Activated CD4-positive, alpha-beta T cell treated with anti-CD3 and anti-CD28 coated beads for 48 hours (primary cell): ENCODE measurements at places on chromosomes 13 and 19.
A peak's percentile ranks its signal among the peaks of the same experiment; 100 is the strongest.

- DNase-seq: no peak
Observed at GRCh38 chr19:51345076-51345620, 3.2 kb upstream of the VSIG10L start.

- DNase-seq: no peak
Observed at GRCh38 chr19:2227415-2228156, 8.5 kb downstream of the PLEKHJ1 start.

GRCh38 chr19:14181906-14182305, 24.1 kb downstream of the ADGRL1 start:
- DNase-seq: no peak

- DNase-seq: no peak
Observed at GRCh38 chr13:27622102-27622820, 569 bp downstream of the POLR1D start.

DNA sequence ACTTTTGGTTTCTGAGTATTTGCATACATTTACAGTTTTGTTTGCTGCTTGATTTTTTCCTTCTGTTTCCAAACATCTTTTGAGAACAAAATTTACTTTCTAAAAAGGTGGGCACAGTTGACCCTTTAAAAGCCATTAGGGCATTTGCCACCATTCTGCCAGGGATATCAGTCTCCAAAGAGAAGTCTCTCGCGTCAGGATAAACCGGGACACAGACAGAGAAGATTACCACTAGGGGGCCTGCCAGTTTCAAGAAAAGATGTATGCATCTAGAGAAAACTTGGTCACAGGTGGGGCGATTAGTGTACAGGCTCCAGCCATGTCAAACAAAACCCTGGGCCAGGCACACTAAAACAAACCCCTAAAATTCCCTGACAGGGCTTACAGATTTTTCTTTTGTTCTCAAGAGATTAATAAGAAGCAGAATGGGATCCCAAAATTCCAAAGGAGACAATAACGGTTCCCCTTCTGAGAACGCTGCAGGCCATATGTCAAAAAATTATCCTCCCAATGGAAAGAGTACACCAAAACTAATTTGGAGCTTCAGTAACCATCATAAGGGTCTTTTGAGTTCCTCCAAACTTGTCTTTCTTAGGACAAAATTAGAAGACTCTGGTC, 10.7 kb upstream of the PABPC3 start:
- peak; percentile 19 for DNase-seq

DNA sequence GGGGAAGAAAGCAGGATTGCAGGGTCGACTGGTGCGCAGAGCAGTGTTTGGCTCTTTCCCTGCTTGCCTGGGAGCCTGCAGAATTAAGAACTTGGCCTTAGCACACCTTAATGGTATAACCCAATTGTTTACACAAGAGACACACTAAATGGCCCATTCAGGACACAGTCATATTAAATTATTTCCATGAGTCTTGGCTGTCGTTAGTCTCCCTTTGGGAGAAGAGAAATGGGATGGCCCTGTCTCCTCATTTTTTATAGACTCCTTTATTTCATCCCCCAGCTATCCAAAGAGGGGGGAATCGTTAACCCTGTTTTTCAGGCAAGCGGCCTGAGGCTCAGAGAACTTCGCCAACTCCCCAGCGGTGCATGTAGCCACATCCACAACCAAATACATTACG, 282.5 kb downstream of the SUCLA2 start:
- DNase-seq: no peak

DNA sequence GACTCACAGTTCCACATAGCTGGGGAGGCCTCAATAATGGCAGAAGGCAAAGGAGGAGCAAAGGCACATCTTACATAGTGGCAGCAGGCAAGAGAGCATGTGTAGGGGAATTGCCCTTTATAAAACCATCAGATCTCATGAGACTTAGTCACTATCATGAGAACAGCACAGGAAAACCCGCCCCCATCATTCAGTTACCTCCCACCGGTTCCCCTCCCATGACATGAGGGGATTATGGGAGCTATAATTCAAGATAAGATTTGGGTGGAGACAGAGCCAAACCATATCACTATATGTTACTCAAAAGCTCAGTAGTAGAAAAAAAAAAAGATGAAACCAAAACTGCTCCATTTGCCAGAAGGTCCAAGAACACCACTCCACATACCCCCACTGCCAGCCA, 58.5 kb downstream of the DNAJC15 start:
- DNase-seq: no peak

- peak; percentile 83 for DNase-seq
Observed at GRCh38 chr13:76991432-76991795, 467 bp upstream of the CLN5 start.

- no peak for DNase-seq
Observed at GRCh38 chr13:113074876-113075275, 30.7 kb upstream of the F7 start.

GRCh38 chr19:8233370-8233769, 24.2 kb downstream of the CERS4 start:
- no peak for DNase-seq

GRCh38 chr13:29589967-29590366, 5.5 kb downstream of the SLC7A1 start:
- DNase-seq: no peak

GRCh38 chr13:84894749-84895148, 904.5 kb downstream of the SLITRK6 start:
- no peak for DNase-seq

GRCh38 chr13:44296856-44297255, 76.8 kb upstream of the SERP2 start:
- DNase-seq: no peak

DNA sequence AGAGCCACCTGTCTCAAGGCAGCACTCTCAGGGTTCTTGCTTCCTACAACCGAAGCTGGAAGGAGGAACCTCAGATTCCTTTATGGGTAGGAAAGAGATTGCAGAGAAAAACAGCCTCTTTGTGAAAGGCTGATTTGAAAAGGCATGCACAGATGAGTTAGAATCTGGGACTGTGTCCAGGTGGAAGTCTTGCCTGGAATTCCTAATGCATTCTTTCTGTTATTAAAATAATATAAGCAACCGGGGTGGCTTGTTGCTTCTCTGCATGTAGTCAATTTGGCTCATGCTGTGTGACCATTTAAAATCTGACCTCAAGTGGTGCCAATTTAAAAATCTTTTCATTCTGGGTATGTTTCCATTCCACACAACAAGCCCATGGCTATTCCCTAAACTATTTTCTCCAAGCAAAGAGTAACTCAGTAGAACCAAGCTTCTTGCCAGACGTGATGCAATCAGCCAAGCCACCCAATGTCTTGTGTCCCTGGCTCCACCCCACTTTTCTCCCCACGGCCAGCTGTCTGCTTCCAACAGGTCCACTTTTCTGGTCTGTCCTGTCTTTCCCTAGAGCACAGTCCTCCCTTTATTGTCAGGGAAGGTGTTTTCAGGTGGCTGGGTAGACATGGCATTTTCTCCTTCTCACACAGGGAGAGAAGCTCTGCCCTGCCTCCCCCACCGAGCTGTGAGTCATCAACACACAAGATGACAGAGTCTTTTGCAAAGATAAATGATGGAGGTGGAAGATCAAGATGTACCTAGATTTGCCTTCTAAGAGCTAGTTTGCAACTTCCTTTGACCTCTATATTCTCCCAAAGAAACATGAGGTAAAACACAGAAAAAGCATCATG, 394.3 kb downstream of the FOXO1 start:
- DNase-seq: peak; percentile 73

DNA sequence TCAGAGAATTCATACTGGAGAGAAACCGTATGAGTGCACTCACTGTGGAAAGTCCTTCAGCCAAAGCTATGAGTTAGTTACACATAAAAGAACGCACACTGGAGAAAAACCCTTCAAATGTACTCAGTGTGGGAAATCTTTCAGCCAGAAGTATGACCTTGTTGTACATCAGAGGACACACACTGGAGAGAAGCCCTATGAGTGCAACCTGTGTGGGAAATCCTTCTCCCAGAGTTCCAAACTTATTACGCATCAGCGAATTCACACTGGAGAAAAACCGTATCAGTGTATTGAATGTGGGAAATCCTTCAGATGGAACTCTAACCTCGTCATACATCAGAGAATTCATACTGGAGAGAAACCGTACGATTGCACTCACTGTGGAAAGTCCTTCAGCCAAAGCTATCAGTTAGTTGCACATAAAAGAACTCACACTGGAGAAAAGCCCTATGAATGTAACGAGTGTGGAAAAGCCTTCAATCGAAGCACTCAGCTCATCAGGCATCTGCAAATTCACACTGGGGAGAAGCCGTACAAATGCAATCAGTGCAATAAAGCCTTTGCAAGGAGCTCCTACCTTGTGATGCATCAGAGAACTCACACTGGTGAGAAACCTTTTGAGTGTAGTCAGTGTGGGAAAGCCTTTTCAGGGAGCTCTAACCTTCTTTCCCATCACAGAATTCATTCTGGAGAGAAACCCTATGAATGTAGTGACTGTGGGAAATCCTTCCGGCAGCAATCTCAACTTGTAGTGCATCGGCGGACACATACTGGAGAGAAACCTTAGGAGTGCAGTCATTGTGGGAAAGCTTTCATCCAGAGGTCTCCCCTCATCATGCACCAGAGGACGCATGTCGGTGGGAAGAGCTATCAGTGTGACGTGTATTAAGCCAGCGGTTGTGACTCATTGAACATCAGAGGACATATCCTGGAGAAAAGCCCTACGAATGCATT, 16.5 kb upstream of the ZNF8 start:
- no peak for DNase-seq

GRCh38 chr13:106113796-106114195, 421.7 kb downstream of the EFNB2 start:
- no peak for DNase-seq

- DNase-seq: no peak
Observed at GRCh38 chr13:22726726-22727125, 454.1 kb upstream of the SGCG start.

DNA sequence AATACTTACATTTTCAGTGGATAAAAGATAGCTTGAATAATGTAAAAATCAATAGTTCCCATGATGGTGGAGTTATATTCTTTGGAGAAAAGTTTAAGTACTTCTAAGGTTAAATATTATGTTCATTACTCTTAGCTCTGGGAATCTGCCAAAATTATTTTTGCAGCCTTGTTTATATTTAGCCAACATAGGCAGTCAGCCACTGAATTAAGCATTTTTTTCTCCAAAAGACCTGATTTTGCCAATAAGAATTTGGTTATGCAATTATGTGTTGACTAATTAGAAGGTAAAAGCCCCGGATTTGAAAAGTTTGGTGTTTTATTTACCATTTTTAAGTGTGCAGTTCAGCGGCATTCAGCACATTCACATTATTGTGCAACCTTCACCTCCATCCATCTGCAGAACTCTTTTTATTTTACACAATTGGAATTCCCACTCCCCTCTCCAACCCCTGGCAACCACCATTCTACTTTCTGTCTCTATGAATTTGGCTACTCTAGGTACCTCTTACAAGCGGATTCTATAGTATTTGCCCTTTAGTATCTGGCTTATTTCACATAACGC, 90.1 kb upstream of the C1QTNF9B start:
- no peak for DNase-seq

GRCh38 chr13:49436890-49437289, 7.0 kb downstream of the CAB39L start:
- no peak for DNase-seq

- DNase-seq: no peak
Observed at GRCh38 chr13:79998381-79998880, 342.5 kb downstream of the SPRY2 start.

DNA sequence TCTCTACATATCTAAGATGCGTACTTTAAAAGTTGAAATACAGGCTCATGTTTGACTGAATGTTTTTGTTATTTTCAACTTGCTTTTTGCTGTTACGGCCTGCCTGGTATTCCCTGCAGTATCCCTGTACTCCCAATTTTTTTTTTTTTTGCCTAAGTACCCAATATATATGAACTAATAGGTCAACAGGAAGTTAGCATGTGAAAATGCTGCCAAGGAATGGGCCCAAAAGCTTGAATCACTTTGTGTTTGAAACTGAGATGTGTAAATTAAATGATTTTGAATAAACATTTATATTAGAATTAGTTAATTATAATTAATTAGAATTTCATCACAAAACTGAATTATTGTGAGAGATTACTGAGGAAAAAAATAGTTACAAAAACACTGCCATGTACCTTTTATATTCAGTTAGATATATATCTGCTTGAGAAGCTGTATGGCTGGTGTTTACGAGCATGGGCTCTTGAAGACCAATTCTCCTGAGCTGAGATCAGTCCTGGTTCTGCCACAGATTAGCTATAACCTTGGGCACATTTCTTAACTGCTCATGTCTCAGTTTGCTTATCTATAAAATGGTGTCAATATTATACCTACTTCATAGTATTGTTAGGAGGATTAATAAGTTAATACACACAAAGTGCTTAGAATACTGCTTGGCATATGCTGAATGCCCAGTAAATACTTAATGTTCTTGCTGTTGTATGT, 16.0 kb downstream of the TDRD3 start:
- DNase-seq: no peak

- no peak for DNase-seq
Observed at GRCh38 chr13:46010148-46010547, 42.4 kb downstream of the ZC3H13 start.

- peak; percentile 28 for DNase-seq
Observed at GRCh38 chr13:101529422-101529821, 76.9 kb downstream of the ITGBL1 start.

DNA sequence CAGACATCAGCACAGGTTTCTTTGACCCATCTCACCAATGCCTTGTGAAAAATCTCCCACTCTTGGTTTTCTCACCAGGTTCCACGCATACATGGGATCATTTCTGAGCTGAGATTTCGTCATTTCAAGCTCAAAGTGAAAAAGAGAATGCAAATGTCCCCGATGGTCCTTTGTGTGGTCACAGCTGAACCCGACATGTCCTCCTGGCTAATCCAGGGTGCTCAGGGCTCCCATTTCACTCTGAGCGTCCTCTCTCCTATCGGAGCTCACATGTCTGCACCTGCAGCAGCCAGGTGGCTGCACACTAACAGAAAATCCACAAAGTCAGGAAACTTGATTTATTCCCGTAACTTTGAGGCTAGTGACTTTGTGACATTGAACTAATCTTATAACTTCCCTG, 9.3 kb upstream of the CEACAM3 start:
- DNase-seq: no peak

DNA sequence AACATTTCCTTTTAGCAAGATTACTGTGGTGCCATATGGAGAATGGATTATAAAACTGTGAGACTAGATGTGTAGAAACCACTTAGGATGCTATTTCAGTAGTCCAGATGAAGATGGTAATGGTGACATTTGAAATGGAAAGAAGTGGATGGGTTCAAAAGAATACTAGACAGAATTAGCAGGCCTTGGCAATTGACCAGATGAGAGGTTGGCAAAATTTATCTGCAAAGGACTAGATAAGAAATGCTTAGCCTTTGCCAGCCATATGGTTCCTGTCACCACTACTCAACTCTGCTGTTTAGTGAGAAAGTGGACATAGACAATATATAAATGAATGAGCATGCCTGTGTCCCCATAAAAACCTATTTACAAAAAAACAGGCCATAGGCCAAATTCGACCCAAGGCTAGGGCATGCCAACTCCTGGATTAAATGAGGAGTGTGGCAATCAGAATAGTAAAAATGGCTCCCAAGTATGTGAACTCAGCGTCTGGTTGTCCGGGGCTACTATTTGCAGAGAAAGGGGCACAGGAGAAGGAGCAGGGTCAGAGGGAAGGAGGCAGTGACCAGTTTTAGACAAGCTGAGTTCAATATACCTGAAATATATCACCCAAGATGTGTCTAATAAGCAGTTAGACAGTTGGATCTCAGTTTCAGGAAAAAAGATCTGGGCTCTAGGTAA, 98.4 kb downstream of the ENOX1 start:
- no peak for DNase-seq

GRCh38 chr19:4897146-4897545, 5.5 kb downstream of the ARRDC5 start:
- DNase-seq: no peak

- no peak for DNase-seq
Observed at GRCh38 chr13:20294497-20294896, 62.4 kb upstream of the GJB6 start.
